Prostate gland (tissue), 2 donors: ENCODE measurements at places on chromosomes 13 and 19. TPM values are rescaled to one million over a fixed set of nuclear protein-coding genes. Genes with fewer than 3 reads are reported as not detected.

The EBI3 gene
- 5.7 TPM for total RNA-seq

DNA sequence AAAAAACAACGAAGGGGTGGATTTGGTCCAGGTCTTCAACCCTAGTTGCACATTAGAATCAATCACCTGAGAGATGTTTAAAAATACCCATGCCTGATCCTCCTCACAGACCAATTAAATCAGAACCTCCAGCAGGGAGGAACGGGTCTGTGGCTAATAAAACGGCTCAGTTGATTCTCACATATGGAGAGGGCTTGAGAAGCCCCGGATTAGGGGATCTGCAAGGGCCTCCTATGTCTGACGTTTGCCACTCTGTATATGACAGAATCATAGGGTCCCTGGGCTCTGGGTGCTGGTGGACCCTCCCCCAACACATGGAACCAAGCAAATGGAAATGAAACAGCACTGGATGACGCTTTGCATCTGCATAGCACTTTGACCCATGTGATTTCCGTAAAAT lies 36.7 kb upstream of the C13orf42 start:
- no peak overlapping the region for H3K4me3 ChIP-seq
- H3K27ac ChIP-seq: no peak overlapping the region
- no peaks in the 10 kb centered on the region for H3K27me3 ChIP-seq

DNA sequence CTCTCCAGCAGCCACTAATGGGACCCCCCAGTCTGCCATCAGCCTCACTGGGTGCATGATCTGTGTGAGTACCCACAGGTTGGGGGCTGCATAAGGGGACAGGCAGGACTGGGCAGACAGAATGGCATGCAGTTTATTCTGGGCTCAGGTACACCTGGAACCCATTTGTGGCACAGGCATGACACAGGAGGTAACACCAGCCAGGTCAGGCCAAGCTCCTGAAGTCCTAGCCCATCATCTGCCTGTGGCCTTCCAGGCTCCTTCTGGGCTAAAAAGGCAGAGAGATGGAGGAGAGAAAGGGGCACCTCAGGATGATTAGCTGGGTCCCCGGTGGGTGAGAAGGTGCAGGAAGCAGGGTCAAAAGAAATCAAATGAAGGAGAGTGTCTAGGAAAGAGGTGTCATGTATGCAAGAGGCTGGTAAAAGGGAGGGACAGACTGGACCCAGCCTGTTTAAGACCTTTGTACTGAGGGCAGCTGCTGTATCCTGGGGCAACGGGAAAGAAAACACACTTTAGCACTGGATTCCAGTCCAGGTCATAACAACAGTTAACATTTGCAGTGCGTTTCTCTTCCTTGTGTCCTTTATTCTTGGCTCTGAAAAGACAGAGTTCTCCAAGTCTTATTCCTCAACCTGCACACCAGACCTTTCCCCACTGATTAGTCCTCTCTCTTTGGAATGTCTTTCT lies 20.2 kb upstream of the DGKH start:
- no peaks in the 10 kb centered on the region for H3K27me3 ChIP-seq
- H3K36me3 ChIP-seq: no peaks in the 10 kb centered on the region
- DNase-seq: no peak
- no peak overlapping the region for H3K4me3 ChIP-seq

- no peaks in the 10 kb centered on the region for H3K36me3 ChIP-seq
- H3K4me1 ChIP-seq: no peaks in the 10 kb centered on the region
- H3K27ac ChIP-seq: peak overlapping the region; percentile 62
These were observed 286.5 kb downstream of the MYO16 start for GRCh38 chr13:108915634-108916512.
